HS-27A (cell line): ENCODE measurements at places on chromosomes 4 and X.

- DNase-seq, result no peak
These were observed 158.3 kb downstream of the AFAP1 start for GRCh38 chr4:7781366-7781765.

GRCh38 chrX:57285001-57285400 is 1.5 kb upstream of the FAAH2 start:
- no peak for DNase-seq

GRCh38 chr4:26873391-26874026 is 12.9 kb downstream of the STIM2 start:
- no peak for DNase-seq

DNA sequence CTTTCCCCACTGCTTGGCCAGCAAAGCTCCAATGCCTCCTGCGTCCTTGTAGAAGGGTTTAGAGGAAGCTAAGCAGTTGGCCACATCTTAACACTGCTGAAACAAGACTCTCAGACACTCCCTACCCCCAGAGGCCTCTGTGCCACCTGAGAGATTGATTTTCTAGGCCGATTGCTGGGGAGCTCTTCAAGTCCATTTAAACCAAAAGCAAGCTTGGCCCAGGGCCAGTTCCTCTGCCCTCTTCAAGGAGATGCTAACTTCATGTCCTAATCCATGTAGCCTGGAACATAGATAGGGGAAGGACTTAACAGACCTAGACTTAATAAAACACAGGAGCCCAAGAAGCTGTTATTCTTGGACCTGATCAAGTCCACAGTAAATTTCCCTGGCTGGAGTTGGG is 27.2 kb upstream of the FMR1NB start:
- no peak for DNase-seq

DNA sequence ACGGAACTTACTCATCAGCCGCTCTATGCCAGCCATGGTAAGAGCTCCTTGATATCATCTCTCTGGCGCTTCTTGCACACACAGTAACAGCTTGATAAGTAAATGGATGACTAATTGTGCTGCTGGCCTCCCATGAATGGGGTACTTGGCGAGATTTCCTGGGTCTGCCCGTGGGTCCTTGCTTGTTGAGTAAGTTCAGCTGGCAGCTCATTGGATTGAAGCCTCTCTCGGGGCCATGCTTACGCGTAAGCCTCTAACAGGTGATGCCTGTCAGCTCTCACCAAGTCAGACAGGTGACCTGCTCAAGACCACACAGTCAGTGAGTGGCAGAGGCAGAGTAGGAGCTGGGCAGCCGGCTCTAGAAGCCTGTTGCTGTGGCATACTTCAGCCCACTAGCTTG is 7.7 kb downstream of the NSG1 start:
- no peak for DNase-seq

- peak; percentile 86 for DNase-seq
These were observed 94.5 kb downstream of the ANXA3 start for GRCh38 chr4:78645853-78646757.

GRCh38 chrX:30906726-30907125 is 17.7 kb upstream of the TAB3 start:
- DNase-seq, result peak; percentile 23

- DNase-seq, result no peak
These were observed 95.6 kb downstream of the MID1IP1 start for GRCh38 chrX:38896724-38897298.

DNA sequence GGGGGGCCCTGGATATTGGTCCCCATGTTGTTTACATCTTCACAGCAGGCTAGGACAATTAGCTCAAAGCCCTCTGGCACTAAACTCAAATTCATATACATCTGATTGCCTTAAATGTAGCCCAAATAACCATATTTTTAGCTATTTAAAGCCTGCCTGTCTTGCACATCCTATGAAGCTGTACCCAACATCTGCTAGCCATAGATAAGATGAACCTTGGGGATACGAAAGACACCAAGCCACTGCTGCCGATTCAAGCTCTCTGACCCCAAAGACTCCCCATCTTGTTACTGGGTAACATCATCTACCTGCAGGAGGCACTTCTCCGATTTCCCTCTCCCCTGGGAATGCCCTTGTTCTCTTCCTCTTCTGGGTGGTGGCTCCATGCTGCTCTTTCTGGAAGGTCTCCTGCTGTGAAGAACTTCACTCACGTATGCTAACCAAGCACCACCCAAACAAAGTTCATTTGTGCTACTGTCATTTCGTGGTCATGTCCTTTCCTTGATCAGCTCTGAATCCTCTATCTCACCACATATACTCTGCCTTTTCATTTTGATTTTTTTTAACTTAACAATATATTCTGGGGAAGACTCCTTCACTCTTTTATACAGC is 107.7 kb upstream of the ATXN3L start:
- DNase-seq, result no peak

DNA sequence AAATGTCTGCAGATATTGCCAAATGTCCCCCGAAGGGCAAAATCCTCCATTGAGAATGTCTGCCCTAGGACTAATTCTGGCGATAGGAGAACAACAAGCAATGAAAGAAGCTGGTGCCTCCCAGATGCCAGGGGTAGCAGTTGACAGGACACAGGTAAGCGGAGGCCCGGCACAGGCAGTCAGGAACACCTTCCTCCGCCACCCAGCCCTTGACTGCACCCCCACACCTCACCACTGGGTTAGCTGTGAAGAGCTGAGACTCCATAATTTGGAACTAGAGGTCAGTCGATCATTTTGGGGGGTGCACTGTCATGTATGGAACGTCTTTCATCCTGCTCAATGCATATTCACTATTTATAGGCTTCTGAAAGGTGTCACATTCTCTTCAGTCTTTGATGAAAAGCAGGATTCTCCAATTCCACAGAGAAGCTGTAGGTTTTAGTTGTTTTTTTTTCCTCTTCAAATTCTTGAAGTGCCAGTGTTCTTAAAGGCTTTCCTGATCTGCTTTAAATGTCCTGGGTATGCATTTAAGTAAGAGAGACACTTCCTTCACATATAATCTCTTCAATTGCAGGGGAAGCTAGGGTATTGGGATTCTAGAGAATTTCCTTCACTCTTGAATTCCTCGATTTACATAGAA is 111.6 kb upstream of the ZFP42 start:
- DNase-seq, result no peak

GRCh38 chr4:105147016-105147552 is 408 bp downstream of the TET2 start:
- DNase-seq, result no peak

DNA sequence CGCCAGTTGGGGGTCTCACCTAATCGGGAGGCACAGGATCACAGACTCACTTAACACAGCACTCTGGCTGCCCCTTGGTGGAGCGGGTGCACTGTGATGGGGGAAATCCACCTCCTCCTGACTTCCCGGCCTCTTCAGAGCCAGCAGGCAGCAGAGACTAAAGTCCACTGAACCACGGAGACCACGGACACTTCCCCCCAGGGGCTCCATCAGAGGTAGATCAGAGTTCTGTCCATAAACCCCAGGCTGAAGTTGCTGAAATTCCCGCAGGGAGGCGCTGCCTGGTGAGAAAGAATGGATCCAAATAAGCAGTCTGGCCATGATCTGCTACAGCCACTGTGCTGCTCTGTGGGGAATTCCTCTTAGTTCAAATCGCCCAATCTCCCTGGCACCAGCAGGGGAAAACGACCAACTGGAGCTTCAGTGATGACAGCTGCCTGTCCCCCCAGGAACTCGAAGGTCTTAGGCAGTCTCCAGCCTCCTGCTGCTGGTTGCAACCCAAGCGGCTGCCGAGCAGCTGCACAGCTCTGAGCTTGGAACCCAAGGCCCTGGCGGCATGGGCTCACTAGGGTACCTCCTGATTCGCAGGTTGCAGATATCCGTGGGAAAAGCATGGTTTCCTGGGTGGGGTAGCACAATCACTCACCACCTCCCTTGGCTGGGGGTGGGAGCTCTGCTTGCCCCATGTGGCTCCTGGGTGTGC is 106.9 kb upstream of the DCAF12L2 start:
- no peak for DNase-seq

DNA sequence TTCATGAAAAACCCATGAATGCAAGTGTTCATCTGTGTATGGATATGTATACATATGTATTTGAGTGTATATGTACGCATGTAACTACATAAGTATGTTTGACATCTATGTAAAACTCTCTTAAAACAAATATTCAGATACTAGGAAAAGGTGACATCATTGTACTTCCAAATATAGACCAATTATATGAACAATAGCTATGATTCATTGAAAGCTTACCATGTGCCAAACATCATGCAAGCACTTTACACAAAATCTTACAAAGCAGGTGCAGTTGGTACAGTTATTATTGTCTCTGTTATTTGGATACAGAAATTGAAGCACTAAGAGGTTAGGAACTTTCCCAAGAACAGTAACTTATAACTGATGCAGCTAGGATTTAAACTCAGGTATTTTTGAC is 21.4 kb downstream of the MAGEB17 start:
- no peak for DNase-seq

DNA sequence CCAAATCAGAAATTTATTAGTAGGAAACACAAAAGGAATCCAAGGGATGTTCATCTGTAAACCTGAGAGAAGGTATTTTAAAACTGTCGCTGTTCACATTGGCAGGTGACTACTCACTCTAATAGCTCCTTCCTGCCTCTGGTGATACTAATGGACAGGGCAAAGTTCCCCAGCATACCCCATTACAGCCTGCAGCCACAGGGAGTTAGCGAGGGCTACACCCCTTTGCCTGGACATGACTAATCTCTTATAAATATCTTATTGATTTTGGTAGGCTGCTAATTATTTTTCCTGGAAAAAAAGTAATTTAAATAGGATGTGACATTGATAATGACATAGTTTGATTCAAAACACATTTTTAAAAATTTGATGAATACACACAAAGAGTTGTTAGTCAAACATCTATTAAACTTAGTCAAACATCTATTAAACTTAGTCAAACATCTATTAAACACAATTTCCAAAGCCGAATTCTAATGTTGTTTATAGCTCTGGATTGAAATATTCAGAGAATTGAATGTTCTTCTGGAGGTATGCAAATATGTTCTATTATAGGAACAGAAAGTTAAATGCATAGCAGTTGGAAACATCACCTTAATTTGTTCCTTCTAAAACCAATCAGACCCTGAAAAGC is 83.0 kb upstream of the CBR4 start:
- no peak for DNase-seq

- DNase-seq, result no peak
These were observed 52.8 kb downstream of the PRDM5 start for GRCh38 chr4:120869613-120870278.

DNA sequence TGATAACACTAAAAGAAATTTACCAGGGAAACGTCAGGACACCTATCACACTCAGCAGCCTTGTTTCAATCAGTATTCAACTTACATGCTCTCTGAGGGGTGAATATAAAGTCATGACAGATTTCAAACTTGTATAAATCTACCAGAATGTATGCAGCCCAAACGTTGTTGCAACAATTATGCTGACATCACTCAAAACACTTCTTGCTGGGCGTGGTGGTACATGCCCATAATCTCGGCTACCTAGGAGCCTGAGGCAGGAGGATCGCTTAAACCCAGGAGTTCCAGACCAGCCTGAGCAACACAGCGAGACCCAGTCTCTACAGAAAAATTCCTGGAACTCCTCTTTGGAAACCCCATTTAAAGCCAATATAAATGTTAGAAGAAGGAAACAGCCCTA is 266.6 kb upstream of the GPC4 start:
- DNase-seq, result no peak

DNA sequence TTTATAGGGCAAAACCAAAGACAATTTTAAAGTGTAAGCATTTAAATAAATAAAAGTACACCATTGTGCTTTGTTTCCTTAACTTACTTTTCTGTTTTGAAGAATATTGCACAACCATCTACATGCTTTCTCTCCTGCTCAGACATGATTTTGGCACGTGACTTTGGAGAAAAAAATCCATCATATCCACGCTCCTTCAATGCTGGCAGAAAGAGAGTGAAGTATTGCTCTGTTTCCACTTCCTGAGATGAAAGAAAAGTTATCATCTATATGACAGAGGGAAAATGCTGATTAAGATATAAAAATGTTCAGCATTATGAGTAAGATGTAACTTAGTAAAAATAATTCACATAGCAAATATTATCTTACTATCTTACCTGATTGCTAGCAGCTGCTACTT is 77.1 kb downstream of the CNOT6L start:
- no peak for DNase-seq
